CD4-positive, alpha-beta T cell treated with Interleukin-1 beta for 1 hour (primary cell): ENCODE measurements at places on chromosomes 5 and 9.

- no peak for DNase-seq
Observed at GRCh38 chr5:167587772-167588437, 703.5 kb upstream of the WWC1 start.

- DNase-seq: no peak
Observed at GRCh38 chr5:80466669-80467485, 21.0 kb upstream of the FAM151B start.

- DNase-seq: no peak
Observed at GRCh38 chr9:103152473-103152872, 157.3 kb downstream of the CYLC2 start.

DNA sequence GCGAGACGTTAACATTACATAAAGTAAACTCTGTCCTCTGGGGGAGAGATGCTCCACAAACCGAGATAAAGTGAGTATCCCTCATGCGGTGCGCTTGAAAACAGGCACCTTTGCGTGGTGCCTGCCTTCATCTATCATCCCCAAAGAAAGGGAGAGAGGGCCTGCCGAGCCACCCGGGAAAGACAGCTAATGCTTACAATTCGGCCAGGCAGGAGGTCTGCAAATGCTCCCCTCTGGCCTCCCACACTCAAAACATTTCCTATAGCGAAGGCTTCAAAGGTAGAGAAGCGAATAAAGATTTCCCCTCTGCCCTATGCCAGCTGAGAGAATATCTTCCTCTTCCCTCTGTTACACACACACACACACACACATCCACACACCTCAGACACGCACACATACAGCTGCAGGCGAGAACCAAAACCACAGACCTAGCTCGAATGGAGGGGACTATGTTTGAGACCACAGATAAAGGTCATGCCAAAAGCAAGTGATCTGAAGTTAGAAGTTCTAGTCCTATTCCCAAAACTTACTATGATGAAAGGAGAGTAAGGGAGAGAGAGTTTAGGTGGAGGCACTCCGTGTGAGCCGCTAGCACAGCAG, 132.8 kb downstream of the CRB2 start:
- DNase-seq: no peak

GRCh38 chr5:87741881-87742280, 329.2 kb upstream of the CCNH start:
- no peak for DNase-seq

DNA sequence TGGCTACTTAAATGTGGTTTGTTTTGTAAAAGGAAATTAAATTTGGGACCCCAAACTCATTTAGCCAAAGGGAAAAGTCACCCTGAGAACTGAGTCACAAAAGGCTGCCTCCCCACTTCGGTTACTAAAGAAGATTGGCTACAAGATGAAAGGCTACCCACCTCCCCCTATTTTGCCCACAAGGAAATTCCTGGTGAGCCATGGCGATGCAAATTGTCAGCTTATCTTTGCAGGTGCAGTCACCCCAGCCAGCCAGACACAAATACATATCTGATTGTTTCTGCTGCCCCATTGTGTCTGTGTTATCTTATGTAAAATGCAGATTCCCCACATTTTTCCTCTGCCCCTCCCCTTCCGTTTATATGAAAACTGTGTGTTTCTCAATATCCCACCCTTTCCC, 8.9 kb downstream of the PAEP start:
- no peak for DNase-seq

- DNase-seq: no peak
Observed at GRCh38 chr5:54742417-54742891, 224.9 kb downstream of the SNX18 start.

GRCh38 chr5:164244-164643, 27.1 kb upstream of the LRRC14B start:
- DNase-seq: no peak

DNA sequence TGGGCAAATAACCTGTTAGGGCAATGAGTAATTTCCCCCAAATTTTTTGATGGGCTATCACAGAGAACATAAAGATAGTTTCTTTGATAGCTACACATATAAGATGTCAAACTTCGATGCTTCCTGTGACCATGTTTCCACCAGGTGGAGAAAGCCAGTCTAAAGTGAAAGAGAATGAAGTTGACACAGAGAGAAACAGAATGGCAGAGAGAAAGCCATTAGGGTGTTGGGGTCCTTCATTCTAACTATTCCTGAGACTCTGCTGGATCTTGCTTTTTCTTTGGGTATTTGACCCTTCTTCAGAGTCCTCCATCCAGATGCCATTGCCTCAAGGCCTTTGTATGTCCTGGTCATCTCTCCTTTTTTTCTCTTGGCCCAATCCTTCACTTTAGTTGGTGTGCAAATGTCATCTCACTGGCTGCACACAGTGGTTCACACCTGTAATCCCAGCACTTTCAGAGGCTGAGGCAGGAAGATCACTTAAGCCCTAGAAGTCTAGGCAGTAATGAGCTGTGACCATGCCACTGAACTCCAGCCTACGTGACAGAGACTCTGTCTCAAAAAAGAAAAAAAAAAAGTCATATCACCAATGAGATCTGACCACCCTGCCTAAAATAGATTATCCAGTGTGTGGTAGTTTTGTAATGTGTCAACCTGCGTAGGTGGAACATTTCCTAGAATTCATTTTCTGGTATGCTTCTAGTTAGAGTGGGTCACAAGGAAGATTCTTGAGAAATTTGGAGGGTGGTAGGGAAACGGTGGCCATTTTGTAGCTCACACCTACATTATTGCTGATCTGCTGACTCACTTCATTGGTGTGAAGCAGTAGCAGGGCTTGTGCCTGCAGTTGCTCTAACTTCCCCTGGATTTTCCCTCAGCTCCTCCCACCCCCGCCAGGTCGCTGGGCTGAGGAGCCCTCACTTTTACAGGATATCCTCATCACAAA, 20.8 kb upstream of the KIF2A start:
- no peak for DNase-seq

- no peak for DNase-seq
Observed at GRCh38 chr9:133075925-133076630, 14.3 kb downstream of the CEL start.

DNA sequence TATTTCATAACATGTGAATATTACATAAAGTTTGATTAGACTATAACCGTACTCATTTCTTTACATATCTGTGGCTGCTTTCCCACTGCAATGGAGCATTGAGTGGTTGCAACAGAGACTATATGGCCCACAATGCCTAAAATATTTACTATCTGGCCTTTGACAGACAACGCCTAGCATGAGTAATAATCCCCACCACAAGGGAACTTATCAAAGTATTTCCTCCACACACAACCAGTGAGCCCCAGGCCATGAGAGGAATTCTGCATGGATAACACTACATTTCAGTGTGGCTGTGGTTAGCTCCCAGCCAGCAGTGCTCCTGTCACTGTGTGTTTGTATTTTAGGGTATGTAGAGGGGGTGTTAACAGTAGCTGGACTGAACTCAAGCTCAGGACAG, 54.8 kb downstream of the FAM81B start:
- DNase-seq: no peak

DNA sequence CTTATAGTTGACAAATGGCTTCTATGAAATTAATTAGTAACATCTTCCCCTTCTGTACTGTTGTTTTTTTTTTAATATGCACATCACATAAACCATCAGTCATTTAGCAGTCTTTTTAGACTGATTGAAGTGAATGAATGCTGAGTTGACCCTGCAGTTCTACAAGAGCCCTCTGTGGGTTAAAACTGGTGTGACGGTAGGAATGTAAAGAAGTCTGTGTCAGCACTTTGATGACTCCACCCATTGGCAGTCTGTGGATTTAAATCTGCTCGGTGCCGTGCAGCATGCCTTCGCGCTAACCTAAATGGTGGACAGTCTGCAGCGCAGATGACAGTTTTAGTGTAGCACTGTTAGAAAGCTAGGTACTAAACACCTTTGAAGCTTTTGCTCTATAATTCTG, 3.1 kb downstream of the GTF3C4 start:
- DNase-seq: no peak

DNA sequence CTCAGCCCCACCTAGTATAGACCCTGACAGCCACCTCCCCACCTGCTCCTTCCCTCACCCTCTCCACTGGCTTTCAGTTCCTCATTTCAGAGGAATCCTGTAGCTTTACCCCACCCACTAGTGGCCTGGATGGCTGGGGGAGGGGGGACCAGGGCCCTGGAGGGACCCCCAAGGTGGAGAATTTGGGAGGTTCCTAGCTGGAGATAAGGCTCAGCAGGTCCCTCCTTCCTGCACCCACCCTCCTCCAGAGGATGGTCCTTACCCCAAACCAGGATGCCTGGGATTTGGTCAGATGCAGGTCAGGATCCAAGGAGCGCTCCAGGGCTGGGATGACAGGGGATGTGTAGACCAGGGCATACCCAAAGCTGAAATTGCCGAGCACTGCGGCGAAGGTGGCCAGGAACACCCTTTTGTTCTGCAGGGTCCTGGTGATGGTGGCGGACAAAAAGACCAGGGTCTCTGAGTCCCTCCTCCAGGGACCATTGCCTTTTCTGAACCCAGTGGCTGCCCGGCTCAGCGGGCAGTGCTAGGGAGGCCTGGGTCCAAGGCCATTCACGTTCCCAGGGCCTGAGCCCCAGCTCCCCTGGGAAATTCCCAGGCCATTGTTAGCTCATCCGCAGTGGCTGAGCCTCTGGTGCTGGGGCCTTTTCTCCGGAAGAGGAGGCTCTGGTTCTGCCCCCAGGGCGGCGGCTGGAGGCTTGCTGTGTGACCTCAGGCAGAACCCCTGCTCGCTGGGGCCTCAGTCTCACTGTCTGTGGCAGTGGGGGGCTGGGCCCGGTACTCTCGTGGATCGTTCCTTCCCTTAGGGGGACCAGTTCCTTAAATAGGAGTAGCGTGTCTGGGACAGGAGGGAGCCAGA, 678 bp downstream of the SLC2A6 start:
- peak; percentile 20 for DNase-seq

DNA sequence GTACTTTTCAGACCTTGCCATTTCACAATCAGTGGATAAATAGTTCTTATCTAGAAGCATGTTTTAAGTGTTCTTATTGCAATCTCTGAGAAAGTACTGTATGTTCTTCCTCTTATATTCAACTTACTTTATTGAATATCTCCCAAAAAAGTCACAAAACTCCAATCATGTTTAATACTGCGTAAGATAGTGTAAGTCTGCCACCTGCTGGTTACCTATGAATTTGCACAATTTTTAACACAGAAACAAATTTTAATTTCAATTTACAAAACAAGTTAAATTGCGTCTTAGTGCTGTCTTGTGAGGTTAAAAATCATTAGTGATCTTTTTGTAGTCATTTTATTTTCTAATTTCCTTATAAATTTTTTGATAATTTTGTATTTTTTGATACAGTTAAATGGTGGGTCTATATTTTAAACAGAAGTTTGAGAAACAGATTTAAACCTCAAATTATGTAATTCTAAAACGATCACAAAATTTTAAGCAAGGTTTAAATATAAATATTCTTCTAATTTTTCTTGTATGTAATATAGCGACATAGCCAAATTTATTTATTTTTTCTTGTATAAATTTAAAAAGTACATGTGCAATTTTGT, 115.8 kb downstream of the EMB start:
- no peak for DNase-seq

DNA sequence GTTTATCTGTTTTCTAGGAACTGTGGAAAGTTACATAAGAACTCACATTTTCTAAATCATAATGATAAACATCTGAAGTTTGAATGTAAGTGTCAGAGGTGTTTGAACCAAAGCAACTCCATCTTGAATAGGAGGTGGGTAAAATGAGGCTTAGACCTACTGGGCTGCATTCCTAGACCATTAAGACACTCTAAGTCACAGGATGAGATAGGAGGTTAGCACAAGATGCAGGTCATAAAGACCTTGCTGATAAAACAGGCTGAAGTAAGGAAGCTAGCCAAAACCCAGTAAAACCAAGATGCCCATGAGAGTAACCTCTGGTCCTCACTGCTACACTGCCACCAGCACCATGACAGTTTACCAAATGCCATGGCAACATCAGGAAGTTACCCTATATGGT, 297.7 kb upstream of the POU5F2 start:
- no peak for DNase-seq

- DNase-seq: no peak
Observed at GRCh38 chr9:16012621-16013020, 459.8 kb downstream of the CCDC171 start.

GRCh38 chr9:113741886-113742854, 133.9 kb upstream of the ZNF618 start:
- DNase-seq: no peak

DNA sequence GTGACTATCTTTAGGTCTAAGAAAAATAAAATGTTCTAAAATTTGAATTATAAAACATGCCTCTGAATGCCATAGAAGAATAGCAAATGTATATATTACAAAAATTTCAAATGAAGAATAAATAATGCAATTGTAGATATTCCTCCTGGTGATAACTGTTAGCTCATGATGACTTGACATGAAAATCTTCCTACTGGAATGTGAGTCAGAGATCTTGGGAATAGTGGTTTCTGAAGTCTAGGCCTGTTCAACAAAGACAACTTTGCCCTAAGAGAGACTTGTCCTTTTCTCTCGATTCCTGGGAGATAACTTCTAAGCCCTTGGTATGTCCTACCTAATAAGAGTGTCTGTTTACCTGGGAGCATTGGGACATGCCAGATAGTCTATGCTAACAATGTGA, 746.3 kb upstream of the RIOK2 start:
- no peak for DNase-seq
